ENCODE measurements at places on chromosomes 13 and 19.

DNA sequence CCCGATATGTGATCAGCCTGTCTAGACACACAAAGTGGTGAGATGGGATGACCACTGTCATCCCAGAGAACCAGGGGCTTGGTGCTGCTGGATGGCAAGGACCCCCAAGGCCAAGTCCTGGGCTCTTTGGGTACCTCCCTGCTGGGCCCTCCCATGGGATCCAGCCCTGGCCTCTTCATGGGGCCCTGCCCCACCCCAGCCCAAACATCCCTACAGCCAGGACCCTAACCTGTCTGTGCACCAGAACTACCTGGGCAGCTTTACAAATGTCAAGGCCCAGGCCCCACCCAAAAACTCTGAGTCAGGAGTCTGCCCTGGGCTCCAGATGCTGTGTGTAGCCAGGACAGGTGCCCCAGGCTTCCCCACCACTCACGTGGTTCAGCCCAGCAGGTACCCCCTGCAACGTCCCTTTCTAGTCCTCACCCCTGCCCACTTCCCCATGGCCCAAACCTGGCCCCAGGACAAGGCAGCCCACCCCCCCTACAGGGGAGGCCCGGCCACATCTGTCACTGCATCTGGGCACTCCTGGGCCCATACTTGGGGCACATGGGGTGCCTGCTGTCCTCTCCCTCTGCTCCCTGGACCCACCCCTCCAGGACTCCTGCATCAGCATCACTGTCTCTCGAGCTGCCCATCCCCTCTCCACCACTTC is 233.5 kb downstream of the TUBA3C start:
- no peak for DNase-seq

GRCh38 chr19:19550972-19551852 is 13.1 kb downstream of the CILP2 start:
- DNase-seq = no peak

DNA sequence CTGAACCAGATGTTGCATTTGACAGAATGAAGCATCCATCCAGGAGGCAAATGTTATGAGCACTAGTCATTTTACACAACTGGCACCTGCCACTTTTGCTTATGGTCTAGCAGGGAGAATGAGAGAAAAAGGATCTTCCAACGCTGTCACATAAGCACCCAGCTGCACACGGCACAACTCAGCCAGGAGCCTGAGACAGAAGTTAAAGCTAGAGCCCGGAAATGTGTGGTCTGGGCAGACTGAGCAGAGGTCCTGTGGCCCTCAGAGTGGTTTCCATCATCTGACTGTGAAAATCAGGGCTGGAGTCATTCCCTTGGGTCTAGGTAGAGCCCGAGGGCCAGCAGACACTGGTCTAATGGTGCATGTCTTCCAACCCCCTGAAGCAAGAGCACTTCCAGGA is 78.4 kb upstream of the XPO4 start:
- DNase-seq = no peak

GRCh38 chr13:51764184-51765141 is 39.5 kb downstream of the DHRS12 start:
- DNase-seq = peak; percentile 65

DNA sequence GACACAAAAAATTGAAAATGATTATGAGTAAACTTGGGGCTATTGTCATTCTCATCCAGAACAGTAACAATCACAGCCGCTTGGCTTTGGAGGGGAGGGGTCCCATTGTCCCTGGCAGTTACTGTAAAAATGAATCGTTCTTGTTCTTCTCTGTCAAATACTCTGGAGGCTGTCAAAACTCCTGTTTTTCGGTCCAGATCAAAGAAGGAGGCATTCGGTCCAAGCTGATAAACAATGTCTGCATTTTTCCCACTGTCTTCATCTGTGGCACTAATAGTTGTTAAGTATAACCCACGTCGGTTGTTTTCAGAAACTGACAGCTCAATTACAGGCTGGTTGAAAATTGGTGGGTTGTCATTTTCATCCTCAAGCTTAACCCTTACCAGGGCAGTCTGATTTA is 3.4 kb downstream of the PCDH9 start:
- DNase-seq = no peak

DNA sequence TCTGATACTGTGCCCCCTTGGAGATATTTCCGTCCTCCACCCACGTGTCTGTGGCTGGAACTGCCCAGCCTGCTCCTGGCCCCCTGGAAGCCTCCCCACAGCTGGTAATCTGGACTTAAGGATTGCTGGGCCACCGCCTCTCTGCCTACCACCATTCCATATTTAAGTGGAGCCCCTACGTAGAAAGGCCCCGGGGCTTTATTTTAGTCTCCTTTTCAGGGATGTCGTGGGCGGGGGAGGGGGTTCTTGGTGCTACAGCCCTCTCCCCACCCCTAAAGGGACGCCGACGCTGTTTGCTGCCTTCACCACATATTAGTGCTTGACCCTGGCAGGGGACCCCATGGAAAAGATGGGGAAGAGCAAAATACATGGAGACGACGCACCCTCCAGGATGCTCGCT is 2.7 kb upstream of the NOP53 start:
- no peak for DNase-seq

DNA sequence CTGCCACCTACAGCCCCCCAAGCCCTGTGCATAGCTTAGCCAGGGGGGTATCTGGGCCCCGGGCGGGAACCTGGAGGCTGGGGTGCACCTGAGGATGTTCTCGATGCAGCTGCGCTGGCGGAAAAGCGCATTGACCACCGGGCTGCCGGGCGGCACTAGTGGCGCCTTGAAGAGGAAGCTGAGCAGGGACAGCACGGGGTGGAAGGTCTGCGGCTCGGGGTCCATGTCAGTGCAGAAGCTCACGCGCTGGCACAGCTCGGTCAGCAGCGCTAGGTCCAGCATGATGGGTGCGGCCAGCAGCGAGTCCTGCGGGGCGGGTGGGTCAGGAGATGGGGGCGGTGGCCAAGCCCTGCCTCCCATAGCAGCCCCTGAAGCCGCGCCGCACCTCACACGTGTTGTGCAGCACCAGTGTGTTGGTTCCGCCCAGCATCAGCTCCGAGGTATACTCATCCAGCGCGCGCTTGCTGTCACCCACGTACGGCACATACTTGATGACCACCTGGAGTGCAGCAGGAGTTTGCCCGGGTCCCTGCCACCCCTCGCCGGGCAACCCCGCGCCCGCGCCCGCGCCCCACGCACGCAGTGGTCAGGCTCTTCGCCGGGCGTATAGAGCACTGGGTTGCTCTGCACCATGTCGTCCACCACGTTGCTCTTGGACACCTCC is 2.6 kb downstream of the ISYNA1 start:
- no peak for DNase-seq

DNA sequence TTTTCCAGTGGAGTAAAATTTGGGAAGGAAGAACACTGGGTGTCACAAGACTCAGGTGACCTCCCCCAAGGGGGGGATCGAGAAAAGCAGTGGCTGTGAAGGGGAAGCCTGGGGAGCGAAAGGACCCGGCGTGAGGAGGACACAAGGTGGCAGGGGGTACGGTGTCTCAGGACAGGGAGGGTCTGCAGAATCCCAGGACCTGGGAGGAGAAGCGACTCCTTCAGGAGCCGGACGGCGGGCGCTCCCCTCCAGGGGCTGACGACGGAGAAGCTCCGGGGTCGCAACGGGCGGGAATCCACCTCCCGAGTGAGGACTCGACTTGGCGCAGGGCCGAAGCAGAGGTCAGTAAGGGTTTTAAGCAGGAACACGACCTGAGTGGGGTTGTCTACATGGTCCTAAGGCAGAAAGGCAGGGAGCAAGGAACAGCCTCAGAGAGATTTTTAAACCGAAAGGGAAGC is 529 bp downstream of the ZNF836 start:
- peak; percentile 14 for DNase-seq

GRCh38 chr13:27549406-27549981 is 70.8 kb downstream of the LNX2 start:
- no peak for DNase-seq

DNA sequence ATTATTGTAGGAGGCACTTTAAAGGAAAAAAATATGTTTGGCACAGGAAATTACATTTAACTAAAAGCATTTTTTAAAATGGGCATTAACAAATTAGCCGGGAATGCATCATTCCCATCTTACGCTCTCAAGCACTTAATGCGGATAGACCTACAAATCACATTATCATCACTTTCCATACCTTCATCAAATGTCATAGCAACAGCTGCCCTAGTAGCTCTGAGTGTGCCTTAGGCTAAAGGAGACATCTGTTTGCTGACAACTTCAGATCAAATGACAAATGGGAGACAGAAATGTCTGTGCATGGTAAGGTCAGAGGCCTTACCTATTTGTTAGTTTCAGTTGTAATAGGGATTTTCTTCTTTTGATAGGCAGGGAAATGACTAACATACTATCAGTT is 773.2 kb upstream of the SLC10A2 start:
- no peak for DNase-seq

- no peak for DNase-seq
Observed at GRCh38 chr13:50891206-50891605, 18.4 kb upstream of the RNASEH2B start.

DNA sequence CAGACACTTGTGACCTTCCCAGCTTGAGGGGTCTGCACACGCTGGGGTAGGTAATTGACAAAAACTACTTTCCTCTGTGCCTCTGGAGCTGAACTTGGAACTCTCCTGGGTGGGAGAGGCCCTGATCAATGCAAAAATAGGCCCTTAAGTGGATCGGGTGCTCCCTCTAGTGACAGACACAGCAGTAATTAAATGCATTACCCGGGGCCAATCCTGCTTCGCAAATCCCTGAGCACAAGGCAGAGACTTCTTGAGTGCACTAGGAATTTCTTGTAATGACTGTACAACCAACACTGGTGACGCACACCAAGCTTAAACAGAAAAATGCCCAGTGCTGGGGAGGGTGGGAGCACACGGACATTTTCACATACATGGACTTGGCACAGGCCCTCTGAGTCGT is 10.6 kb upstream of the UBE2S start:
- peak; percentile 53 for DNase-seq

DNA sequence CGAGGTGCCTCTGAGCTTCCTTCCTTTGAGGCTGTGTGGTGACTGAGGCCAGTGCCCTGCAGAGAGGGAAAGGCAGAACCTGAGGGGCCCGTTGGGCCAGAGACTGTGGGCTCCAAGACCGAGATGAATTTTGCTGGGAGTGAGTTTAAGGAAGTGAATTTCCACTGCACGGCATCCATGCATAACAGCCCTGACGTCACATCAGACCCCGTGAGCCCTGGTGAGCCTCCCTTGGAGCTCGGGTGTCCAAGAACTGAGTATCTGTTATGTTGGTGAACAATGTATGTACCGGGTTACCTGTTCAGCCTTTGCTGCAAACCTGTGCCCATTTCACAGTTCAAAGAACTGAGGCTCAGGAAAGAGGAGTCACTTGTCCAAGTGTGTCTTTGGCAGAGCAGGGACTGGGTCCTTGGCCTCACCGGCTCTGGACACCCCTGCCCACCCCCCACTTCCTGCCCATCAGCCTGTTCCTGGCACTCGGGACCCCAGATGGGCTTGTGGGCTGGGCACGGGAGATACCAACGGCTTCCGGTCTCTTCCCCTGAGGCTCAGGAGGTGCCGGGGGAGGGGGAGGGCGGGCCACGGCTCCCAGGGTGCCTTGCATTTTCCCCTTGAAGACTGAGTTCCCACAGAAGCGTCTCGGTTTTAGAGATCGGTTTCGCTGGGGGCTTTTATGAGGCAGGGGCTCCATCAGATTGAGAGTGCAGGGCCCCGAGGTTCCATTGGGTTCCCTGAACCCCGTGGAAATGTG is 33.7 kb downstream of the NFILZ start:
- DNase-seq = peak; percentile 56

DNA sequence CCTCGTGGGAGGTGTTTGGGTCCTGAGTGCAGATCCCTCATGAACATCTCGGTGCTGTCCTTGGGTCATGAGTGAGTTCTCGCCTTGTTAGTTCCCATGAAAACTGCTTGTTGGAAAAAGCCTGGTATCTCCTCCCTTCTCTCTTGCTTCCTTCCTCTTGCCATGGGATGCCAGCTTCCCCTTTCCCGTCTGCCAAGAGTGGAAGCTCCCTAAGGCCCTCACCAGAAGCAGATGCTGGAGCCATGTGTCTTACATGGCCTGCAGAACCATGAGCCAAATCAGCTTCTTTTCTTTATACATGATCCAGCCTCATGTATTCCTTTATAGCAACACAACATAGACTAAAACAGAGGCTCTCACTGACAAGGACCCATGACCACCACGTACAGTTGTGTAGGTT is 8.2 kb downstream of the ADGRE2 start:
- DNase-seq = no peak

Data from activated naive CD8-positive, alpha-beta T cell treated with anti-CD3 and anti-CD28 coated beads, Interleukin-2, amount 50 U/mL, for 24 hours (primary cell).